ENCODE measurements at places on chromosomes 5 and 9. TPM values are rescaled to one million over a fixed set of nuclear protein-coding genes. Genes with fewer than 3 reads are reported as not detected.

JADE2 gene
- 9.1 TPM for polyA plus RNA-seq

FBXL17 gene
- 10.4 TPM for polyA plus RNA-seq

DNA sequence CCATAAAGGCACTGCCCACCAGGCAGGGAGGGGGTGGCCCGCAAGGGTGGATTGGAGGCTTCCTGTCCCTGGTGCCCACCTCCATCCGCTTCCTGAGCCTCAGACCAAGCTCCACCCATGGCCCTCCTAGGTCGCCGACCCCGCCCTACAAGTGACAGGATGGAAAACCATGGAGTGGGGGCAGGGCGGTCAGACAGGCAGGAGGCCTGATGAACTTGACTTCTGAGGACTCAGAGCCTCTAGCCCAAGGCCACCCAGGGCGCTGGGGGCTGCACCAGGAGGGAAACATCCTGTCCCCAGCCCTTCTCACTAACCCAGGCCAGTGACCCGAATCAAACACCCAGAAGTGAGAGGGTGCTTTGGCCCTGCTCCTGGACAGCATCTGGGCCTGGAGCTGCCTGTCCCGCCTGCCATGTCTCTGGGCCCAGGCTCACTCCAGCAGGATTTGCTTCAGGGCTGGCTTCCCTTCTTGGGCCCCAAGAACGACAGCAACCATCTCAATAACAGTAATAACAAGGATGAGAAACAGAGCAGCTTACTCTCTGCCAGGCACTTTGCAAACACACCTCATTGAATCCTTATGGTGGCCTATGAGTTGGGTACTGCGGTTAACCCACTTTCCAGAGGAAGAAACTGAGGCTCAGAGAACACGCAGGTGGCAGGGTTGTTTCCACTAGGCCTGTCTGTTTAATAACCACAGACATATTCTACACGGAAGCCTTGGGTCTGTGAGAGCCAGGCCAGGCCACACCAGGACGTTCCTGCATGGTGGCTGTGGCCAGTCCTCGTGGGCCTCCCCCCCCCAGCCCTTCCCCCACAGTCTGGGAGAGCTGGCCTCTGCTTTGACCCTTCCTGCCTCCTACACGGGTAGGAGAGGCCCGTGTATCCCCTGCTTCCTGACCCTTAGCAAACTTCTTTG is 4.4 kb upstream of the ST6GALNAC6 start:
- peak; percentile 56 for DNase-seq
- peak overlapping the region; percentile 82 for H3K4me3 ChIP-seq
- H3K27ac ChIP-seq, result peak overlapping the region; percentile 100
- H3K36me3 ChIP-seq, result no peaks in the 10 kb centered on the region
- H3K4me1 ChIP-seq, result peaks cover 73% of the 10 kb centered on the region

DNA sequence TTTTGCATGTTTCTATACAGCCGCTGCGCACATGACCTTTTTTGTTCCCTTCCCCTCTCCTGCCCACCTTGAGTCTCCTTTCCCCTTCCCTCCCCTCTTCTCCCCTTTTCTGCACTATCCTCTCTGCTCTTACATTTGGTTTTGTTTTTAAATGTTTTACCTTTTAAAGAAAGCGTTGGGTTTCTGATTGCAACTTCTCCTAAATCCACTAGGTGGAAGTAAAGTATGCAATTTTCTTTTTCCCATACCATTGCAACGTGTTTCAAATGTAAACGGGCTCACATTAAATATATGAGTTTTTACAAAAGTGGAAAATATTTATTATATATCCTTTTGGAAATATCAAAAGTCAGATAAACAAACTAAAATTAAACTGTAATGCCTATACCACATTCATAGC is 500.9 kb downstream of the DIRAS2 start:
- H3K4me3 ChIP-seq, result no peak overlapping the region
- H3K27me3 ChIP-seq, result no peaks in the 10 kb centered on the region
- peak; percentile 10 for DNase-seq
- H3K36me3 ChIP-seq, result no peaks in the 10 kb centered on the region
- H3K27ac ChIP-seq, result no peak overlapping the region

Measured in CD4-positive, alpha-beta memory T cell (primary cell).